ENCODE measurements at places on chromosomes 4 and X. TPM values are rescaled to one million over a fixed set of nuclear protein-coding genes. Genes with fewer than 3 reads are reported as not detected.

The P2RY4 gene
- 0.35 TPM for total RNA-seq

The CLIC2 gene
- total RNA-seq: 0.50 TPM

The CYLC1 gene
- total RNA-seq: not detected

The WWC2 gene
- total RNA-seq: 0.28 TPM

The DCAF12L1 gene
- total RNA-seq: not detected

The RPS6KA6 gene
- total RNA-seq: not detected

The IBSP gene
- total RNA-seq: not detected

The SHROOM4 gene
- total RNA-seq: not detected

The PPP3CA gene
- total RNA-seq: 45.5 TPM

The GNRHR gene
- not detected for total RNA-seq

Measured in activated CD4-positive, alpha-beta memory T cell treated with anti-CD3 and anti-CD28 coated beads, Interleukin-2, amount 10 ng/mL, durations not matched to agents 7 days and 5 days (primary cell).